ENCODE measurements at places on chromosomes 7 and 10. TPM values are rescaled to one million over a fixed set of nuclear protein-coding genes. Genes with fewer than 3 reads are reported as not detected.

- H3K27ac ChIP-seq = no peak overlapping the region
- no peaks in the 10 kb centered on the region for H3K36me3 ChIP-seq
- H3K27me3 ChIP-seq = no peaks in the 10 kb centered on the region
- H3K4me1 ChIP-seq = no peaks in the 10 kb centered on the region
- H3K4me3 ChIP-seq = no peak overlapping the region
Measured at GRCh38 chr7:38600741-38601140, 30.4 kb downstream of the AMPH start.

- H3K4me3 ChIP-seq = no peak overlapping the region
- H3K4me1 ChIP-seq = no peaks in the 10 kb centered on the region
- no peaks in the 10 kb centered on the region for H3K27me3 ChIP-seq
- no peak overlapping the region for H3K27ac ChIP-seq
Measured at GRCh38 chr10:129844216-129844766, 119.8 kb downstream of the EBF3 start.

VPS37D gene
- polyA plus RNA-seq = 0.28 TPM

DNA sequence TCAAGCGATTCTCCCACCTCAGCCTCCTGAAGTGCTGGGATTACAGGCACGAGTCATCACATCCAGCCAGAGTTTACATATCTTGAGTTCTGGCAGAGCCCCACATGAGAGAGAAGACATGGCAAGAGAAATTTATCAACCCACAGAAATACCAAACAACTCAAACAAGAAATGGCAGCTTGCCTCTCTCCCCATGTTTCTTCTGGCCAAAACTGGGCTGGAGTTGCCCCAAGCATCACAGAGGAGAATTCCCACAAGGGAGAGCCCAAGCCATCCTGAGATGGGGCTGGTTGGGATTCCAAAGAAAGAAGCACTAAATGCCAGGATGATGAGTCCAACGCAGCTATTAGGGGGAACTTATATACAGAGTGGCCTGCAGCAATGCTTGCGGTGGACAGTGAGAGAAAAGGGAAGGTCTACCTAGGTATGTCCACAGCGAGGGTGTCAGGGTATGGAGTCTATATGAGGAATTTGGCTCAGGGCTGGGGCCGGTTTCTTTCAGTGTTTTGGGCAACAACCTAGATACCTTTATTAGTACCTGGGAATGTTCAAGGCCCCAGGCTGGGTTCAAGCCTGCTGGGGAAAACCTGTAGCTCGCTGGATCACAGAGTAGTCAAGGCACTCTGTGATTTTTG lies 14.5 kb upstream of the PAX4 start:
- H3K36me3 ChIP-seq = no peaks in the 10 kb centered on the region
- H3K4me3 ChIP-seq = no peak overlapping the region
- no peaks in the 10 kb centered on the region for H3K4me1 ChIP-seq
- no peak for DNase-seq

AKR1C1 gene
- 20.6 TPM for polyA plus RNA-seq

KLHL7 gene
- polyA plus RNA-seq = 27.1 TPM

DNA sequence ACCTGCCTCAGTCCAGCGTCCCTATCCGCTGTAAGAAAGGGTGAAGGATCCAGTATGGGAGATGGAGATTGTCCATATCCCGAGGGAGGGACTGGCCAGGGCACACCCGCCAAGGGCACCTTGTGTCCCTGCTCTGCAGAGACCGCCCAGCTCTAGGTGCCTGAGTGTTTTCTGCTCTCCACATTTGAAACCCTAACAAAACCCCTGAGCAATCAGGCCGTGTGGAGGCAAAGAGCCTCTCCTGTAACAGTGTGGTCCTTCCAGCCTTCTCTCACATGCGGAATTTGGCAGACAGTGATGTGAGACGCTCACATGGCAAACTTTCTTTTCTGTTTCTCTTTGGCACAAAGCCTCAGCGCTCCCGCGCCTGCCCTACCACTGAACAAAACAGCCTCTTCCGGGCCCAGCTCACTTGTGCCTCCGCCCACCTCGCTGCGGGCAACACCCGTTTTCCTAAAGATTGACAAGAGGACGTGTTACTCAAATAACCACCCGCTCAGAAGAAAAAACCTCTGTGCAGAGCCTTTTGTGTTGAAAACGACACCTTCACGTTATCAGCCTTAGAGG lies 514.8 kb downstream of the DNAJB6 start:
- no peaks in the 10 kb centered on the region for H3K36me3 ChIP-seq
- H3K27ac ChIP-seq = no peak overlapping the region
- H3K27me3 ChIP-seq = no peaks in the 10 kb centered on the region
- H3K4me1 ChIP-seq = peaks cover 4% of the 10 kb centered on the region
- H3K4me3 ChIP-seq = no peak overlapping the region

DNA sequence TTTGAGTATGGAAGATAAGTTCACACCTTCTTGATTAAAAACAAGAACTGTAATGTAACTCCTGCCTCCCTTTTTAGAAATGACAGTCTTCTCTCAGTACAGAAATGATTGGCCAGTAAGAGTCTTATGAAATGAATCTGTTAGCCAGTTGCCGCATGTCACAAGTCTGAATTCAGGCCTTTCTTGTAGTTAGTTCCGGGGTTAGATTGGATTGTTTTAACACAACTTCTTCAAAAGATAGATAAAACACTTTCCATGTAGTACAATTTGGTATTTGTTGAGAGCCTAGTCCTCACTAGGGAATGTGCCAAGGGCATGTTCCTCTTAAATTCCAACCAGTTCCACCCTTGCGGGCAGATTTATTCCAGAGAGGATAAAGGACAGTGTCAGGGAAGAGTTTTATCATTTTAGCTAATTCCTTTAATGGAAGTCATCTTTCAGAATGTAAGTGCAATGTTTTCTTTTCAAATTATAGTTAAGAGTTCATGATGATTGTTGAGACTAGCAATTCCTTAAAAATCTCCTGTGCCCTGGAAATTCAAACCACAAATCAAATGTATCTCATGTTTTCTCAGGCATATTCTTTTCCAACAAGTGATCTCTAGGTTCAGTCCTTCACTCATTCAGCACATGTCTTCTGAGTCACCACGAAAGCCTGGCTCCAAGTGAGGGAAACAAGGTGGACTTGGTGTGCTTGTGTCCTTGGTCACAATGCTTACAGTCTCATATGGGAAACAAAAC lies 4.1 kb downstream of the FHIP2A start:
- no peak overlapping the region for H3K4me3 ChIP-seq
- DNase-seq = no peak
- no peaks in the 10 kb centered on the region for H3K27me3 ChIP-seq
- no peak overlapping the region for H3K27ac ChIP-seq
- no peaks in the 10 kb centered on the region for H3K36me3 ChIP-seq

RBM20 gene
- 2.4 TPM for polyA plus RNA-seq

KNDC1 gene
- 5.6 TPM for polyA plus RNA-seq

LIPA gene
- polyA plus RNA-seq = 27.5 TPM

- H3K27me3 ChIP-seq = no peaks in the 10 kb centered on the region
- no peaks in the 10 kb centered on the region for H3K36me3 ChIP-seq
- H3K4me1 ChIP-seq = no peaks in the 10 kb centered on the region
- H3K4me3 ChIP-seq = no peak overlapping the region
Measured at GRCh38 chr7:44982970-44983369, 4.2 kb upstream of the MYO1G start.

GPAM gene
- 22.1 TPM for polyA plus RNA-seq

DNA sequence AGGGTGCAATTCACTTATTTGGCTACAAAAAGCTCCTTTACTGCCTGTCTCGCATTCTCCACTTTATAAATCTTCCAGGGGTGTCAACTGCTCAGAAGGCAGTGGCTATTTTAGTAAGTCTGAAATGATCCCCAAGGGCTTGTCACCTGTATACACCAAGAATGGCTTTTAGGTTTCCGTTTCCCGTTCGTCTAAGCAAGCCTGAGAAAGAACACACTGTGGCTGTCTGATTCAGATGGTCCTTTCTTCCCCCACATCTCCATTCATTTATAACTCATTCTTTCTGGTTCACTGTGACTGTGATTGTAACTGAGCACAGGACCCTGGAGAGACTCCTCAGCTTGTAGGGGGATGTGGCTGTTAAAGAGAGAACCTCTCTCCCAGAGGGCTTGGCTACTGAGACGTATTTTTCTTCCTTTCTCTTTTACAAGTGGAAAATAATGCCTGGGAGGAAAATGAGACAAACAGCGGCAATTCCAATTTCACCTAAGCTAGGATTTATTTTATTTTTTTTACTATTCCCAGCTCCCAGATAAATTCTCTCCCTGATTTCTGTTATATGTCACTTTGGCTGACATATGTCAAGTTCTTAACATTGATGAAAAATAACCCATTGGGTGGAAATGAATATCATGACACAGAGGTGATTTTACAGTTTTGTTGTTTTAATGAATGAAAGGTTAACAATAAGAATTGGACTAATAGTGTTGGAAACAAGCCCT lies 129.3 kb downstream of the FAM107B start:
- H3K4me3 ChIP-seq = no peak overlapping the region
- no peaks in the 10 kb centered on the region for H3K4me1 ChIP-seq
- no peak for DNase-seq
- no peaks in the 10 kb centered on the region for H3K27me3 ChIP-seq
- H3K36me3 ChIP-seq = no peaks in the 10 kb centered on the region
- H3K27ac ChIP-seq = no peak overlapping the region

- H3K27me3 ChIP-seq = no peaks in the 10 kb centered on the region
- H3K4me1 ChIP-seq = peaks cover 3% of the 10 kb centered on the region
- H3K4me3 ChIP-seq = no peak overlapping the region
- no peaks in the 10 kb centered on the region for H3K36me3 ChIP-seq
- no peak for DNase-seq
- H3K27ac ChIP-seq = no peak overlapping the region
Measured at GRCh38 chr10:87739703-87740102, 78.3 kb downstream of the ATAD1 start.

GRCh38 chr10:11236234-11236633 lies 218.6 kb downstream of the CELF2 start:
- H3K36me3 ChIP-seq = no peaks in the 10 kb centered on the region
- H3K4me3 ChIP-seq = no peak overlapping the region
- H3K27me3 ChIP-seq = no peaks in the 10 kb centered on the region
- peaks cover 4% of the 10 kb centered on the region for H3K4me1 ChIP-seq

EMX2 gene
- polyA plus RNA-seq = 14.4 TPM

CYP2E1 gene
- polyA plus RNA-seq = 1.6 TPM

DNA sequence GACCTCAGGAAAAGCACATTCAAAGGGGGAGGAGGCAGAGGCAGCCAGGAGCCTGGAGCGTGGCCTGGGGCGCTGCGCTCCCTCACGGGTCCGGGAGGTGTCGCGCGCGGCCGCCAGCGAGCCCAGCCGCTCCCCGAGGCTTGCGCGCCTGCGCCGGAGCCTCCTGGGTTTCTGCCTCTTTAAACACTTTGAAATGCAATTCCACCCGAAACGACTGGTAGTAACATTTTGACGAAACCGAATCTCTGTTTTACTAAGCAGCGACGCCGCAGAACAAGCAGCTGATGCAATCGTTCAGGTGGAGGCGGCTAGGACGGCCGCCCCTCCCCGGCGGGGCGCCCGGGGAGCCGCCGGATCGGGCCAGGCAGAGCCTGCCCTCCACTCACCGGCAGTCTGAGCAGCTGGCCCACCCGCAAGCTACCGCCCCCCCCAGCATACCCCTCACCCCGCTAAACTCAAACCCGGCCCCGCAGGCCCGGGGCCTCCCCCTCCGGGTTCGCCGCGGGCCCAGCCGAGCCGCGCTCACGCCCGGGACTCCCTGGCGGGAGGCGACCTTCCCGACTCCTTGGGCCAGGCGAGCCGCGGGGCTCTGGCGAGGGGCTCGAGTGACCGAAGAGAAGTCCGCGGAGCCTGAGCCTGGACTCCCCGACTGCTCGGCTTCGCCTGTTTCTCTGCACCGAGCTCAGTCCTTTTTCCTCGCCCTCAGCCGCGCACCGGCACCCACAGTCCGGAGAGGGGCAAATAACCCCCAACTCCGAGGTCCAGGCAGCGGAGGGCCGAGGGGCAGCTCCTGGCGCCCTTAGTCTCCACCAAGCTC lies 3.2 kb downstream of the MKX start:
- H3K27me3 ChIP-seq = no peaks in the 10 kb centered on the region
- DNase-seq = peak; percentile 89
- H3K36me3 ChIP-seq = no peaks in the 10 kb centered on the region
- peak overlapping the region; percentile 75 for H3K4me3 ChIP-seq

DNA sequence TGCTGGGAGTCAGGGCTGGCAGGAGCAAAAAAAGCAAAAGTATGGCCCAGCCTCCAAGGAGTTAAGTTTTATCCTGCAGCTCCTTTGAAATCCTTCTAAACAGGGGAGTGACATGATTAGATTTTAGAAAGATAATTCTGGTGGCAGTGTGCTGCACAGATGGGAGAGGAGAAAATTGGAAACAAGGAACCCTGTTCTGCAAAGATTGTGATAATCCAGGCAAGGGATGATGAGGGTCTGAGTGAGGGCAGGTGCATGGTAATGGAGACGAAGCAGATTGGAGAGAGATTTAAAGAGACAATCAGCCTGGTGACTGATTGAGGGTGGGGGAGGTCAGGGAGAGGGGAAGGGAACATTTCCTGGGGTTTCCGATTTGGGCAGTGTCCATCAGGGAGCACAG lies 444.7 kb upstream of the PODXL start:
- no peak overlapping the region for H3K27ac ChIP-seq
- H3K4me1 ChIP-seq = no peaks in the 10 kb centered on the region
- no peaks in the 10 kb centered on the region for H3K36me3 ChIP-seq
- no peaks in the 10 kb centered on the region for H3K27me3 ChIP-seq

DNA sequence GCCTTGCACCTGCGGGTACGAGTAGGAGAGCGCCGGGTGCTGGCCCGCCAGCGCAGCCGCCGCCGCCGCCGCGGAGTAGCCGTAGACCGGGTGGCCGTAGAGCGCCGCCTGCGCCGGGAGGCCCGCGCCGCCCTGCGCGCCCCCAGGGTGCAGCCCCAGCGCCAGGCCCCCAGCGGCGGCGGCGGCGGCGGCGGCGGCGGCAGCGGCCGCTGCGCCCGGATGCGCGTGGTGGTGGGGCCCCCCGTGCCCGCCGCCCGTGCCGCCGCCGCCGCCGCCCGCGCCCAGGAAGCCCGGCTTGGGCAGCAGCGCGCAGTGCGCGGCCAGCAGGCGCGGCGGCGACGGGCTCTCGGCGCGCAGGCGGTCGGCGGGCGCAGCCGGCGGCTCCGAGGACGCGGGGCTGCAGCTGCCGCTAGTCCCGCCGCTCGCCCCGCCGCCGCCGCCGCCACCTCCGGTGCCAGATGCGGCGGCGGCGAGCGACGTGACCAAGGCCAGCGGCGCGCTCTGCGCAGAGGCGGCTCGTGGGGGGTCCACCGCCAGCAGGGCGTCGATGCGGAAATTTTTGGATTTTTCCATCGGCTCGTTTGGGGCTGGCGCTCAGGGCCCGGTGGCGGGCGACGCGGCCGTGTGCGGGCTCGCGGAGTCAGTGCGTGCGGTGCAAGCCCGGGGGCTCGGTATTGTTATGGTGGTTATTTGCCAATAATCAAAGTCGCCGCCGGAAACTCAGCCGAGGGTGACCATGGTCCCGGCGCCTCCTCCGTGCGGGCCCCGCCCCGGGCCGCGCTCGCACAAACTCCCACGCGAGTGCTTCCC lies 480 bp downstream of the MNX1 start:
- H3K36me3 ChIP-seq = no peaks in the 10 kb centered on the region
- peaks cover 5% of the 10 kb centered on the region for H3K4me1 ChIP-seq
- no peak for DNase-seq
- no peak overlapping the region for H3K27ac ChIP-seq
- H3K27me3 ChIP-seq = peaks cover 5% of the 10 kb centered on the region
- H3K4me3 ChIP-seq = peak overlapping the region; percentile 22
